ENCODE measurements at places on chromosomes 16 and 17.

DNA sequence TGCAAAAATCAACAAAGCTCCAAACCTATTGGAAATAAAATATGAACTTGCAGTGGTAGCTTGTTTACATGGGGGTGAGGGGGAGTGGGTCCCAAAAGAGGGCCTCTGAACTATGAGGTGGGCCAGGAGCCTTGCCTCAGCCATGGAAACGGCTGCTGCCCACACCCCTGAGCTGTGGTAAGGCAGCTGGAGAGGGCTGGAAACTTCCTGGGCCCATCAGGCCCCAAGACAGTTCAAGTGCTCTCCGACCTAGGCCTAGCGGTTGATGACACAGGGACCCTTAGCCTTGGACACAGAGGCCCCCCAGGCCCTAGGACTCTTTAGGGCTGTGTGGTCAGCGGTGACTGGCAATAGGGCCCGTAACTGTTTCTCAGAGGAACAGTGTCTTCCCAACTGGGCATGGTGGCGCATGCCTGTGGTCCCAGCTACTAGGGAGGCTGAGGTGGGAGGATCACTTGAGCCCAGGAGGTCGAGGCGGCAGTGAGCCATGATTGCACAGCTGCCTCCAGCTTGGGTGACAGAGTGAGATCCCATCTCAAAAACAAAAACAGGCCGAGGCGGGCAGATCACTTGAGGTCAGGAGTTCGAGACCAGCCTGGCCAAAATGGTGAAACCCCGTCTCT lies 18.3 kb downstream of the UNC13D start:
- DNase-seq: no peak
- H3K4me3 ChIP-seq: no peak overlapping the region
- H3K4me1 ChIP-seq: peaks cover 24% of the 10 kb centered on the region

DNA sequence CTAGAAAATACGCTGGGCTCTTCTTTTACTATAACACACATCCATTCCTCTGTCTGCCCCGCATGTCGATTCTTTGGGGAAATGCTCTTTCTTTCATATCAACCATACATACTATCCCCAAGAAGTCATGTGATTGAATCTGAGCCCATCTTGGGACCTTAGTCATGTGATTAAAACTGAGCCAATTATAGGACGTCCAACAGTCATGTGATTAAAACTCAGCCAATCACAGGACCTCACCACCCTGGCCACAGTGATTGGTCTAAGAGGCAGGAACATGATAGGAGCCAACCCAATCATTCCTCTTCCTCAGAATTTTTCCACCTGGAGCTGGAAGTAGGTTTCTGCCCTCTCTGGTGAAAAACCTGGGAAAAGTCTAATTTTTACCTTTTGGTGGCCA lies 78.8 kb downstream of the TMEM114 start:
- DNase-seq: no peak
- no peak overlapping the region for H3K27ac ChIP-seq
- H3K4me1 ChIP-seq: no peaks in the 10 kb centered on the region
- H3K27me3 ChIP-seq: no peaks in the 10 kb centered on the region

- H3K27me3 ChIP-seq: no peaks in the 10 kb centered on the region
- no peak overlapping the region for H3K4me3 ChIP-seq
- DNase-seq: no peak
- no peak overlapping the region for H3K27ac ChIP-seq
- H3K4me1 ChIP-seq: peaks cover 15% of the 10 kb centered on the region
These were observed 130.9 kb downstream of the CDH11 start for GRCh38 chr16:64991001-64991400.

DNA sequence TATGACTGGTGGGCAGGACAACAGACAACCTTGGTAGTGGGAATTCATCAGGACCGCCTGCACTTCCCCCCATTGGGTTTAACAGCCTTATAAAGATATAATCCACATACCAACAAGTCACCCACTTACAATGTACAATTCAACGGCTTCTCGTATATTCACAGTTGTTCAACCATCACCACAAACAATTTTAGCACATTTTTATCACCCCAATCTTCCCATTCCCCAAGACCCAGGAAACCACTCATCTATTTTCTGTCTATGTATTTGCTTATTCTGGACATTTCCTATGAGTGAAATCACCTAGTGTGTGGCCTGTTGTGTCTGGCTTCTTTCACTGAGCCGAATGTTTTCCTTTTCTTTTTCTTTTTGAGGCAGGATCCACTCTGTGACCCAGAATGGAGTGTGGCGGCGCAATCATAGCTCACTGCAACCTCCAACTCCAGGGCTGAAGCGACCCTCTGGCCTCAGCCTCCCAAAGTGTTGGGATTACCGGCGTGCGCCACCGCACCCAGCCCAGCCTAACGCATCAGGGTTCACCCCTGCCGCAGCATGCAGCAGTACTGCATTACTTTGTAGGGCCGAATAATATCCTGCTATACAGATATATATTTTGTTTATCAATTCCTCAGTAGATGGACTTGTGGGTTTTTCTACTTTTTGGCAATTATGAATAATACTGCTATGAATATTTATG lies 10.9 kb downstream of the ANKS3 start:
- no peak overlapping the region for H3K27ac ChIP-seq
- no peaks in the 10 kb centered on the region for H3K27me3 ChIP-seq
- no peak overlapping the region for H3K4me3 ChIP-seq

DNA sequence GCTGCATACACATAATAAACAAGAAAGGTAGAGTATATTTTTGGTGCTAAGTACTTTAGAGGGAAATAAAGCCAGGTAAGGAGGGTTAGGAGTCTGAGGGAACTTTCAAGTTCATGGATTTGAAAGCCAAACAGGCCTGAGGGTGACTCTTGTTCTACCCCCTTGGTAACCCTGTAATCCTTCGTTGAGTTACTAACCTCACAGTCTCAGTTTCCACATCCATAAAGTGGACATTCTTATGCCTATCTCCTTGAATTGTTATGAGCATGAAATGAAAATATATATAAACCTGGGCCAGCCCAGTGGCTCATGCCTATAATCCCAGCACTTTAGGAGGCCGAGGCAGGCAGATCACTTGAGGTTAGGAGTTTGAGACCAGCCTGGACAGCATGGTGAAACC lies 22.4 kb downstream of the PECAM1 start:
- DNase-seq: no peak
- H3K4me3 ChIP-seq: no peak overlapping the region
- H3K27ac ChIP-seq: no peak overlapping the region
- no peaks in the 10 kb centered on the region for H3K36me3 ChIP-seq
- H3K4me1 ChIP-seq: no peaks in the 10 kb centered on the region
